ENCODE measurements at places on chromosomes 5 and 9.
A peak's percentile ranks its signal among the peaks of the same experiment; 100 is the strongest.

DNA sequence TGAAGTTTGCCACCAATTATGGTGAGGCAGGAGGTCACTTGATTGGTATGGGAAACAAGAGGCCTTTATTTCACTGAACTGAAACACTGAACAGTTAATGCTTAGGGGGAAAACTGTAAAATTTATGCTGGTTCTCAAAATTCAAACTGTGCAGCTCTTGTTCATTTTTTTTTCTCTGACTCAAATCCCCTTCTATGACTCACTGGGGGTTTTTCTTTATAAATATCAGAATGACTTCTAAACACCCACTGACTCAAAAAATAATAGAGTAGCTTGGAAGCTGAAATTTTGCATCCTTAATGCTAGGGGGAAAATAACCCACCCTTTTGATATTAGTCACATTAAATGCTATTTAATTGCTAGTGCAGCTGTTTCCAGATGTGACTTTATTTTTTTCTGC is 24.1 kb upstream of the OTP start:
- no peak for DNase-seq

- DNase-seq: no peak
These were observed 21.7 kb downstream of the TCF7 start for GRCh38 chr5:134136221-134136631.

GRCh38 chr5:172293054-172293744 is 9.6 kb upstream of the UBTD2 start:
- peak; percentile 29 for DNase-seq

GRCh38 chr9:5767968-5768932 is 64.7 kb downstream of the ERMP1 start:
- no peak for DNase-seq

GRCh38 chr9:69771775-69772418 is 12.1 kb upstream of the PTAR1 start:
- no peak for DNase-seq

DNA sequence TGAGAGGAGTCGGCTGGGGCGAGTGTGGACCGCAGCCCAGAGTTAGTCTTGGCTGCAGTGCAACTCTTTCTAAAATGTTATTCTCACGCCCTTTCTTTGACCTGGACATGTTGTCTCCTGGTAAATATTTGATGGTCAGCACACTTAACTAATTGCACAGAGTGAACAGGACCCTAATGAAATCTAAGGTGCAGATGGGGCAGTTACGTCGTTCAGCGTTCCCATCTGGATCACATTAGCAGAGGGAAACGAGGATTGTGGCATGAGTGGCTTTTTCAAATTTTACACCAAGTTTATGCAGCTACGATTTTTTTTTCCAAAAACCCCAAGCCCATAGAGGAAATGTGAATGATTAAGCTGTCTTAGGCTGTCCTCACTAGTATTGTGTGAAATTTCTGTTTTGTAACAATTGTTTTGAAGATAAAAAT is 483 bp downstream of the C9orf85 start:
- DNase-seq: no peak

GRCh38 chr9:109519366-109519765 is 21.3 kb upstream of the PTPN3 start:
- DNase-seq: no peak

GRCh38 chr5:86461169-86461956 is 156.4 kb upstream of the COX7C start:
- DNase-seq: no peak

DNA sequence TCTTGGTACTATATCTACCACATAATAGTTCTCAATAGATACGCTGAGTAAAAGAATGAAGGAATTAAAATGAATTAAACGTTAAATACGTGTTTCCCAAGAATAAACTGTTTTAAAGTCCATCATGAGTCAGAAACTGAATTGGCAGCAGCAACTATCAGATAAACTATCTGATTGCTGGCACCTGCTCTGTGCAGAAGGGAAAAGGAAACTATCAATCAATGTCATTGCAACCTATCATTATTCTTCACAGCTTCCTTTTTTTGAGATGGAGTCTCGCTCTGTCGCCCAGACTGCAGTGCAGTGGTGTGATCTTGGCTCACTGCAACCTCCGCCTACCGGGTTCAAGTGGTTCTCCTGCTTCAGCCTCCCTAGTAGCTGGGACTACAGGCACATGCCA is 8.8 kb upstream of the WDR36 start:
- no peak for DNase-seq

GRCh38 chr5:9034649-9035048 is 511.2 kb downstream of the SEMA5A start:
- no peak for DNase-seq

DNA sequence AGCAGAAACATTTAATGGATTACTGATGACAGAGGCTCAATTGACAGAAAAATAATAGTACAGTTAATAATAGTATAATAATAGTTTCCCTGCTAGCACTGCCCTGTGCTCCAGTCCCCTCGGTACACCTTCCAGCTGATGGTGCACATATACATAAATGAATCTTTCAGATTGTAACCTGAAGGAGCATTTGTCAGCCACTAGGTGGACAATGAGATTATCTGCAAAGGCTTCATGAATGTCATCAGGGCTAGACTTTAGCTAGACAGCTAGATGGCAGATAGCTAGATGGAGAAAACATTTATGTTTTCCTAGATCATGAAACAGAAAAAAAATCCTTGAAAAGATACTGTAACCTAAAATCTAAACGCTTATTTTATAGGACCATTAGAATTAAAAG is 304.4 kb upstream of the SMC2 start:
- no peak for DNase-seq

DNA sequence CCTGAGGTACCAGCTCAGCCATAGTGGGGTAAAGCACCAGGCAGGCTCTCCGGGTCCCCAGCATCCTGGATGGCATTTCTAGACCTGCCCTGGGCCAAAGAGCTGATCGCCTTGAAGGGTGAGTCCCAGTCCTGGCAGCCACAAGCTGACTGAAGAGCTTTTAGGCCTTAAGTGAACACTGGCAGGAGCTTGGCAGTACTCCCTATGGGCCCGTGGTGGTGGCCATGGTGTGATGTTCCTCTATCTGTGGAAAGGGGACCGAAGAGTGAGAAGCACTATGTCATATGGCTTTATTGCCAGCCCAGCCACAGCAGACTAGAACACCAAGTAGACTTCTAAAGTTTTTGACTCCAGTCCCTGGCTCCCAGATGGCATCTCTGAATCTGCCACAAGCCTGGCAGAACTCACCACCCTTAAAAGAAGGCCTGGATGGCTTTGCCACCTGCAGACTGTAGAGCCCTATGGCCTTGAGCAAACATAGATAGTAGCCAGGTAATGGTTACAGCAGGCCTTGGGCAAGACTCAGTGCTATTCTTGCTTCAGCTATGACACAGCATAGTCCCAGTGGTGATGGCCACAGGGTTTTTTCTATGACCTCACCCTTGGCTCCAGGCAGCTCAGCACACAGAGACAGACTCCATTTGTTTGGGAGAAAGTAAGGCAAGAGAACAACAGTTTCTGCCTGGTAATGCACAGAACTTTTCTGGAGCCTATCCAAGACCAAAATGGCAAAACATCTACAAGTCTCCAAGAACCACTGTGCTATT is 801.5 kb upstream of the DMAC1 start:
- DNase-seq: no peak

DNA sequence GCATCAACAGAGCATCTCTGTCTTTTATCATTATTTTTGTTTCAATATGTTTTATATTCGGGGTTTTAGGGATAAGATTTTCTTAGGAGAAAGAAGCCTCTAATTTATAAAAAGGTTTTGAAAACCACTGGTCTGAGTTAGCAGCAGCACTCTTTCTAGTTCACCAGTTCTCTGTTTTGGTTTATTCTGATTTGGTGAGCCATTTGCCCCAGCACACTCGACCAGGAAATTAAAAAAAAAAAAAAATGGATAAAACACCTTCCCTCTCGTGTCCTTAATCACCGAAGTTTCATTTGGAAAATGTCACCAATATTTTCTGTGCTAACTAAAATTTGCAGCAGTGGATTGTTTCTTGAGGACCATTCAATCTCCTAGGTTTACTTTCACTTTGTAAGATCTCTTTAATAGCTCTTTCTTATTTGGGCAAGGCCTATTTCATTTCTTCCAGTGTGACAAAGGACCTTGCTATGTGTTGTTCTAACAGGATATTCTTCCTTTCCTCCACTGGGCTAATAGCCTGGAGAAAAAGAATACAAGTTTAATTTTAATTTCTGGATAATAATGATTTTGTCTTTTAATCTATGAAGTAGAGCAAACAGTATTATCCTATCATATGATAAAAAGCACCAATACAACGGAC is 57.8 kb upstream of the ANXA1 start:
- DNase-seq: no peak

DNA sequence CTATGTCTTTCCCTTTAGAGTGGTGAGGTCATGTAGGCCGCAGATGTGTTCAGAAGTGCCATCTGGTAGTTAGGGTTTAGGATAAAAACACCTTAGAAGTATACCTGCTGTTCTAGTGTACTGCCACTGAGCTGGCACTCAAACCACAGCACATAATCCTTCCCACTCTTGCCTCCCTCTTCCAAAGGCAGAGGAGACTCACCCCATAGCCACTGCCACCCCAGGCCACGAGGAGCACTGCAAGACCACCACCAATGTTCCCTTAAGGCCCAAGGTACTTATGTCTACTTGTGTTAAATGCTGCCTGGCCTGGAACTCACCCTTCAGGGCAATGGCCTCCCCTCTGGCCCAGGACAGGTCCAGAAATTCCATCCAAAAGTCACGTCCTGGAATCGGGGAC is 379.5 kb upstream of the EDIL3 start:
- DNase-seq: no peak

GRCh38 chr5:97547999-97548738 is 365.1 kb upstream of the RIOK2 start:
- DNase-seq: no peak

DNA sequence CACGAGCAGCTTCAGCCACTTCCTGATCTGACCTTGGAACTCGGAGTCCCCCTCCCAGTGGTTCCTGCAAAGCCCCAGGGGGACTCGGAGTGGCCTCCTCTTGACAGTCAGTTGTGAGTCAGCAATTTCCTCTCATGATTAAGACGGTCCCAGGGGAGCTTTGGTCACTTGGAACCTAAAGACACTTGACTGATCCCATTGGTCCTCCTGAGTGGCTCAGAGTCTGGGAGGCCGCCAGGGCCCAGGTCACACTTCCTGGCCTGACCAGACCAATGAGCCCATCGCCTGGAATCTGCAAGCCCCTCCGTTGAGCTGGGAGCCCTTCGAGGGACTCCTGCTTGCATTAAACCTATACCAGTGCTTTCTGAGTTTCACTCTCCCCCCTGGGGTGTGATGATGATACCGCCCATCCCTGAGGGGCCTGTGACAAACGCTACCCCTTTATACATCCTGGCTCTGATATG is 29.1 kb downstream of the TSPAN17 start:
- no peak for DNase-seq

DNA sequence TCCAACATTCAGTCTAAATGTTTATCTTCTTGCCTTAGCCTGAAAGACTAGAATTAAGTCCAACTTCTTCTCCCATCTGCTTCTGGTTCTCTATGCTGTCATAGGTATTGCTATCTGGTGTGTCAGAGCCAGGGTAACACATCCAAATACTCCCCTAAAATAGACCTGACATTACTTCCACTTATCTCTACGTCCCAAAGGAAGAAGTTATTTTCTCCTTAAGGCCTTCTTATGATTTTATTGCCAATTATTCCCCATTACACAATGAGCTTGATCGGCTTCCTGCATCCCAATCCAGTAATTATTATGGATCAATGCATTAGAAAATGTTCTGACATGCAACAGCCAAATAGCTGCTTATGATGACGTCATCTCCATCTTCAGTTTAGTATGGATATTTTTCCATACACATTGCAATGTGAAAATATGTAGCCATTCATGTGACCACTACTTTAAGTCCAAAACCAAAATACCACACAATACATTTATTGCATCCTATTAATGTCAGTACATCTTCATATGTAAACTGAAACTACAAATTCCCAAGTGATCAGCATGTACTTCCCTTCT is 555.5 kb downstream of the MAT2B start:
- DNase-seq: no peak

DNA sequence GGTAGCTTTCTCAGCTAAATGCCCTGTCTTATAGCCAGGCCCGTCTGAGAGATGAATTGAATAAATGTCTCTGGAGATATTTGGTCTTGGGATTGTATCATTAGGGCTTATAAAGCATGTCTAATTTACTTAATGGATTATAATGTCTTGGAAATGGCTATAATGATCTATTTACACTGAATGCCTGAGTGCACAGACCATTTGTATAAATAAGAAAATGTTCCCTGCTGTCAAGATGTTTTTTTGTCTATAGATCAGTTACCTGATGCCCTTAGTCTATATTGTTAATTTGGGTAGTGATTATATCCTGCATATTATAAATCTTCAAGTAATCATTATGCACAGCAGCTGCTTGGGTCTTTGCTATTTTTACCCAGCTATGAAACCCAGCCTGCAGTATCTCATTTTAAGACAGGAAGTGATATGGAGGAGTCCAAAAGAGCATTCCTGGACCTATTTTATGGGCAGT is 112.9 kb upstream of the ACTBL2 start:
- no peak for DNase-seq

DNA sequence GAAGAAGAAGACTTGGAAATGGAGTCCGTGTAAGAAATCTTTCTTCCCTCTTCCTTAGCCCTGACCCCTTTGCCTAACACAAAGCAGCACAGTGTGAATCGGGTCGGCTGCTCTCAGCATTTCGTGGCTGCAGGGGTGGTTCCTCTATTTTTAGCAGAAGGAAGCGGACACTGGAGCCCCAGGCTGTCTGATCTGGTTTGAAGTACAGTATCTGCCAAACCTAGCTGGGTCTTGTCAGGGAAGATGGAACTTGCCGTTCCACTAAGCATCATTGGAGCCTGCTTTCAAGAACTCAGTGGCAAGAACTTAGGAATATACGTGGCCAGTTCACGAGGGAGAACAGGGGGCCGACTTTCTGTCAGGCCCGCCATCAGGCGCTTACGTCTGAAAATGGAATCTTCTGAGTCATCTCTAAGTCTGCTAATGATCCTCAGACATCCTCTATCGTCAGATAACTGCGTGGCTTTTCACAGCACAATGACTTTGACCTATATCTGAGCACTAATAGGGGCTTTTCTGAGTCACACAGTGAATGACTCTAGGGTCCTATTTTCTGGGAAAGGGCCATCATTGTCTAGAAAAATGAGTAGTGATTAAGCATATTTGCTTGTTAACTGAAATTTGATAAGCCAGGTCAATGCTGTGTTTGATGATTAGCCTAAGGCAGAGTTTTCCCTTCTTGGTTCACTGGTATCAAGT is 43.3 kb upstream of the NCS1 start:
- peak; percentile 33 for DNase-seq

Measured in stimulated activated CD4-positive, alpha-beta T cell treated with anti-CD3 and anti-CD28 coated beads, Interleukin-4, amount 100 ng/mL, for 48 hours (primary cell).